ENCODE measurements at places on chromosomes 7 and 10.
A peak's percentile ranks its signal among the peaks of the same experiment; 100 is the strongest.

GRCh38 chr7:100211342-100211780 lies 8.4 kb upstream of the PVRIG start:
- DNase-seq = no peak

DNA sequence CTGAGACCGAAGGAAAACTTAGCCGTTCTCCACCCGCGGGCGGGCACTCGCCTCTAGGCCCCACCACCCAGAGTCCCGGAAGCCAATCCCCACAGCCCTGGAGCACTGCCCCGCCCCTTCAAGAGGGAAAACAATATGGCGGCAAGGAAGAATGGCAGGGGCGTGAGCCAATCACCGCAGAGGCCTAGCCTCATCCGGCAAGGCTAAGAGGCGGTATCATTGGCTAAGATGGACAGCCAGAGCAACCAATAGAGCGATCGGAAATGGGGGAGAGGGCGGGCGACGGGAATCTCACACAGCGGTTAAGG lies 529 bp downstream of the ACTR1A start:
- DNase-seq = peak; percentile 100

DNA sequence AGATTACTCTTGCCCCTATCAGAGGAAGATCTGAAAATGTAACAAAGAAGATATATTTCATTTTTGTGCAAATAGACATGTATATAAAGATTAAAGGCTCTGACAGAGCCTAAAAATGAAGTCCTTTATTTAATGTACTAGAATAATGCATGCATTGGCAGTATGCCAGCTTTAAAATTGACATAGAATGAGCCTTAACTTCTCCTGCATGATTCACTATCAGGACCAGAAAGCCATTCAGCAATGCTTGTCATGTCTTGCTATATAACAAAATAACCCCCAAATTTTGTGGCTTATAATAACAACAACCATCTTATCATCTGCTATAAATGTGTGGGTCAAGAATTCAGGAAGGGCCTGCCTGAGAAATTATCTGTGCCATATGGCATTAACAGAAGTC lies 411.9 kb downstream of the GRM8 start:
- DNase-seq = no peak

DNA sequence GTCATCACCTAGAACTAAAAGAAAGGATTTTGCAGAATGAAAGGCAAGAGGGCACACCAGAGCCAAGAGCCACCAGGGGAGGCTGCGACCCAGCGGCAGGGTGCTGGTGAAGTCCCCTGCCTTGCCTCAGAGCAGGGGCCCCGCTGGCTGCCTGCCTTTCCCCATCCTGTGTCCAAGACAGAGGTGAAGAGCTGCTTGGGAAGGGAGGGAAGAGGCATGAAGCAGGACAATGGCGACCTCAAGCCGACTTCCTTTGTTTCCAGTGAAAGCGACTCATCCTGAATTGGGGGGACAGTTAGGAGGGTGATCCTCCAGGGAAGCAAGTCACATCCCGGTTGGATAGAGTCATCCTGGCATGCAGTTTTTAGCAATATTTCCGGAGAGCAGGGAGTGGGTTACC lies 255.5 kb upstream of the YAE1 start:
- no peak for DNase-seq

GRCh38 chr7:106599343-106599698 lies 61.6 kb downstream of the CCDC71L start:
- no peak for DNase-seq

DNA sequence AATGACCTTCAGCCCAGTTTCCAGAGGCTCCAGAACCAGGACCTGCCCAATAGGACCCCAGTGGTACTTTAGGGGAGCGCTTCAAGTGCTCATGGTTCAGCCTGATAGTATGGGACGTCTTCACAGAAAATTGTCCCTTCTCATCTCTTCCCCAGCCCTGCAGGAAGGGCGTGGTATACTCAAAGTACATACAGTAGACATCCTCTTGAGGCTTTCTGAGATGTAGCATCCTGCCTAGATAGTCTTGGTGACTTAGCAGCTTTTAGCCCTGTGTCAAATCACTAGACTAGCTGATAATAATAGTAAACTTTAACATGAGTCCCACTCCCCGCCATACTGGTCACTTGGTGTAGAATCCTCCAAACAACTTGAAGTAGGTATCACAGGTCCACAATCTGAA lies 193.2 kb downstream of the CYP26A1 start:
- DNase-seq = no peak

GRCh38 chr7:156460858-156461627 lies 179.5 kb upstream of the RNF32 start:
- DNase-seq = no peak

- DNase-seq = peak; percentile 94
Measured at GRCh38 chr7:99312316-99313203, 13.1 kb upstream of the ARPC1A start.

GRCh38 chr7:24656608-24657007 lies 83.4 kb downstream of the PALS2 start:
- no peak for DNase-seq

GRCh38 chr7:47456210-47456955 lies 125.5 kb downstream of the TNS3 start:
- DNase-seq = no peak

GRCh38 chr7:108358553-108358952 lies 97.7 kb downstream of the NRCAM start:
- no peak for DNase-seq

- no peak for DNase-seq
Measured at GRCh38 chr10:30058570-30059132, 735 bp downstream of the JCAD start.

DNA sequence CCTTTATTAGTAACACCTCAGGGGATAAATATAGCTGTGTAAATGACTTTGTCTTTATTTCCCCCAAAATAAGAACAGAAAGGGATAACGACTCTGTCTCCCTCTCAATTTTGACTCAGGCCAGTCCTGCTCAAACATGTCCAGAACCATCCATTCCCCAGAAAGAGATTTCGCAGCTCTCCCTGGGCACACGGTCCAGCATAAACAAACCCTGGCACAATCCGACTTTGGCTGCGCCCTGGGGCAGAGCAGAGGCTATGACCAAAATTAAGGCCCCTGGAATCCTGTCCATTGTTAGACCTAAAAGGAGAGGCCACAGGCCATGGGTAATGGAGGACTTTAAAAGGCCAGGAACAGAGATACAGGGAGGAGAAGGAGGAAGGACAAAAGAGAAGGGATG lies 99.1 kb downstream of the PRPF18 start:
- DNase-seq = no peak

DNA sequence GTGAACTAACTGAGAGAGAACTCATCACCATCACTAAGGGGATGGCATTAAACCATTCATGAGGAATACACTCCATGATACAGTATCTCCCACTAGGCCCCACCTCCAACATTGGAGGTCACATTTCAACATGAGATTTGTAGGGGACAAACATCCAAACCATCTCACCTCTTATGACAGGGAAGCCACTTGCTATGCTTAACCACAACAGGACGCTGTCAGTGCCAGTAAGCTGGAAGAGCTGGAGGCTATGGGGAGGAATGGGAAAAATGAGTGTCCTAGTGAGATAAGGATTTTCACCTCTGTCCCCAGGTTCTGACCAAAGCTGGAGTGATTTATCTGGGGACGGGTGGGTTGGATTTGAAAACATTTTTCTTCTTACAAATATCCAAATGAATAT lies 17.6 kb downstream of the PLCE1 start:
- no peak for DNase-seq

GRCh38 chr10:123464430-123465323 lies 201.5 kb upstream of the GPR26 start:
- no peak for DNase-seq

- no peak for DNase-seq
Measured at GRCh38 chr7:24907311-24907886, 72.6 kb downstream of the OSBPL3 start.

- DNase-seq = no peak
Measured at GRCh38 chr10:22148961-22149360, 68.9 kb downstream of the EBLN1 start.

DNA sequence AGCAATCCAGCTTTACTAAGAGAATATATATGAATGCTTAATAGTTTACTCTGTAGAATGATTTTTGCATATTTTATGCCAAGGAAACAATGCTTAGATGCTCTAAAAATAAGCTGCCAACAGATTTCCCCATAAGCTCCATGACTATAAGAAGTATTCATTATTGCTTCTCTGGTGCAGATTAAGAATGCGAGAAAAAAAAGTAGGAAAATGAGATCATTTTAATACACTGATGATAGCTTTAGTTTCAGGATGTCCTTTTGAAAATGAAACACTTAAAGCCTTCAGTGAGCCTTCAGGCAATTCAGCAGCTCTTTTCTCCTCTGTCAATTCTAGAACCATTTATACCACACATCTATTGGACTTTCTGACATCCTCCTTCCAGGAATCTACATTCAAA lies 735.0 kb upstream of the POT1 start:
- no peak for DNase-seq

DNA sequence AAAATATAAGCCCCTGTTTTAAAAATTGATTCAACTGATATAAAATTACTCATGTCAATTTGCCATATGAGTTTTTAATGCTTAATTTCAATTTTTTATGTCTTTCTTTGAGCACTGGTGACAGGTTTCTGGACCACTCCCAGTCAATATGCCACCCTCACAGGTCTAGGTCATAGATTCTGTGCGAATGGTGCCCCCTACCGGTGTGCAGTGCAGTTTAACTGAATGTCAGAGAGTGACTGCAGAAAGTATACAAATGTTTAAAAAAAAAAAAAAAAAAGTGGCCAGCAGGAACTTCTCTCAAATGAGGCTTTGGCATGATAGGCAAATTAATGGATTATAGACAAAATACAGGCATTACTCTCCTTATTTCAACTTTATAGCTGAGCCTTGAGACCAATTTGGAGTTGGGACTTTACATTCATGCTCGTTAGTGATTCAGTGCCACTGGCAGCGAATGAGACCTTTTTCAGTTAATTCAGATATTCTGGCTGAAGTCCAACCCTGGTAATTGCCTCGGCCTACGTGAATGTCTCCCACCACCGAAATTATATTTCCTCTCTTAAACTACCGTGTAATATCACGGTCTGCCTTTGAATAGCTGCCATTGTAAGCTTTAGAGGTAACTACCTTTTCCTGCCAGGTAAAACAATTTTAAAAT lies 427.6 kb downstream of the PHTF2 start:
- no peak for DNase-seq

GRCh38 chr10:94133239-94133638 lies 139.5 kb downstream of the PLCE1 start:
- no peak for DNase-seq

DNA sequence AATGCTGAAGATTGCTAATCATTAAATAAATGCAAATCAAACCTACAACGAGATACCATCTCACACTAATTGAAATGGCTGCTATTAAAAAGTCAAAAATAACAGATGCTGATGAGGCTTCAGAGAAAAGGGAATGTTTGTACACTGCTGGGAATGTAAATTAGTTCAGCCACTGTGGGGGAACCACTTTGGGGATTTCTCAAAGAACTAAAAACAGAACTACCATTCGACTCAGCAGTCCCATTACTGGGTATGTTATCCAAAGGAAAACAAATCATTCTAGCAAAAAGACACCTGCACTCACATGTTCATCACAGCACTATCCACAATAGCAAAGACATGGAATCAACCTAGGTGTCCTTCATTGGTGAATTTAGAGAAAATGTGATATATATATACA lies 379.0 kb upstream of the CNTNAP2 start:
- no peak for DNase-seq

DNA sequence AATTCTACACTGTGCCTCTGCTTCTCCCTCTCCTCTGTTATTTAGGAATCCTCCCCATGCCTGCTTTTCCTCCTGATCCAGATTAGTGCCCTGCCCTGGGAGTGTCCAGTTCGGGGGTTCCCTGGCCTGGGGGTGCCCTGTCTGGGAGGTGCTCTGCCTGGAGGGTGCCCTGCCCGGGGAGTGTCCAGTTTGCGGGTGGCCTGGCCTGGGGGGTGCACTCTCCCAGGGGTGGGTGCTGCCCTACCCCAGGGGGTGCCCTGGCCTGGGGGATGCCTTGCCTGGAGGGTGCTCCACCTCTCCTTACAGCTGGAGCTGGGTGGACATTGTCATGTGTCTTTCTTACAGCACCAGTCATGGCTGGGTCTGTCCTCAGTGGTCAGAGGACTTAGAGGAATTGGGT lies 20.2 kb downstream of the RAMP3 start:
- DNase-seq = no peak

DNA sequence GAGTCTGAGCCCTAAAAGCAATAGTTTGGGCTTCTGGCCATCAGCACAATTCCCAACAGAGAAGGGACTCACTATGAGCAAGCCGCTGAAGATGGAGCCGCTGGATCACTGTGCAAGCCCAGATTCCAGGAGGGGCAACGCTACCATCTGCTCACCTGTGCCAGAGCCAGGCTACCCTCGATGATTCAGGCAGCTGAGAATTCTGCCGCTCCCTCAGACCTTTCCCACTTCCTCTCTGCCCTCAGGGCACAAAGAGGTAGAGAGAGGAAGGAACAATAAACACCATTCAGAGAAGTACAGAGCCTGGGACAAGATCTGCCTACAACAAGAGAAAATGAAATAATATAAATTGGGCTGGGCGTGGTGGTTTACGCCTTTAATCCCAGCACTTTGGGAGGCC lies 98.1 kb downstream of the MYOF start:
- DNase-seq = peak; percentile 54

DNA sequence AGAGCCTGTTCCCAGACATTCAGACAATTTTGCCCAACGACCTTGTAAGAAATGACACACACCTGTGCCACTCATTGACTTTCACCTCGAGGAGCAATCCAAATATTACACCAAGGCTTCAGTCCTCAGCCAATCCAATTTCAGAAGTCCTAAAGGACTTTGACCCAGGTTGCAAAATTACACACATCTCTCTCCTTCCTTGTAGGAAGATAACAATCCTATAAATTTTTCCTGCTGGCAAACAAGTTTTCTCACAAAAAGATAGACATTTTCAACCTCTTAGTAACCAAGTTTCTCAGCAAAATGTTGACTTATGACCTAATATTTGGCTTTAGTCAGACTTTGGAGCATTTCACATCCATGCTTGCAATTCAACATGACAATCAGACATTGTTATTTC lies 745.0 kb downstream of the GRID1 start:
- no peak for DNase-seq

DNA sequence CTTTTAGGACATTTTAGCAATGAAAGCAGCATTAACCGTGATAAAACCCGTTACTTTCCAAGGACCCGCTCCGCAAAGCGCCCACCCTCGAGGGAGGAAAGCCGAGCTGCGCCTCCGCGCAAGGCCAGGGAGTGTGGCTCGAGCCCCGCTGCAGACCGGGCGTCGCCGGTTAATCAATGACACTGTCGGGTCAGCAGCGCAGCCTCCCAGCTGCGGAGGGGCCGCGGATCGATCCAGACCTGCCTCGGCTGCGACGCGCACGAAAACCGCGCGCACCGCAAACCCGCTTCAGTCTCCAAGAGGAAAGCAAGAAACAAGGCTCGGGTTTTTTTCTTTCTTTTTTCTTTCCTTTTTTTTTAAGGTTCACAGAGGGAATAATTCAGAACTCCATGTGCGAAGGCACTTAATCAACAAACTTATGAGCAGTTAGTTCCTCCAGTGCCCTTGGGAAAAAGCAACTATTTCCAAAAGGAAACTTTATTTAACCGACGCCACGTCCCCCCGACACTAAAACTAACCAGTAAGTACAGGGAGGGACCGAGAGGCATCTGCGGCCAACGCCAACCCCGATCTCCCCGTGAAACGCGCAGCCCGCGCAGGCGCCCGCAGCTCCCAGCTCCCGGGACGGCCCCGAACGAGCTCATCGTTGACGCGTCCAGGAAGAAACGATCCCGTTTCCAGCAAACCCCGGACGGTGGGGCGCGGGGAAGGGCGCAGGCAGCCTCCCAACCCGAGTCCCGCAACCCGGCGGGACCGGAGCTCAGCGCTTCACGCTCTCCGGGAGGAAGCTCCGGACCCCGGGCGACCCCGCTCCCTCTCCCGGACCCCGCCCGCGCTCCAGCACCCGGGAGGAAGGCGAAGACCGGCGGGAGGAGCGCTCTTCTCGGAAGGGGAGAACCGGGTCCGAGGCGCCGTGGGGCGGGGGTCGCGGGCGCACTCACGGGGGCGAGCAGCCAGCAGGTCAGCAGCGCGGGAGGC lies 598 bp downstream of the VIPR2 start:
- peak; percentile 83 for DNase-seq

All from lower leg skin (tissue), 4 donors.